AG04450 (cell line): ENCODE measurements at places on chromosomes 5 and 9.

DNA sequence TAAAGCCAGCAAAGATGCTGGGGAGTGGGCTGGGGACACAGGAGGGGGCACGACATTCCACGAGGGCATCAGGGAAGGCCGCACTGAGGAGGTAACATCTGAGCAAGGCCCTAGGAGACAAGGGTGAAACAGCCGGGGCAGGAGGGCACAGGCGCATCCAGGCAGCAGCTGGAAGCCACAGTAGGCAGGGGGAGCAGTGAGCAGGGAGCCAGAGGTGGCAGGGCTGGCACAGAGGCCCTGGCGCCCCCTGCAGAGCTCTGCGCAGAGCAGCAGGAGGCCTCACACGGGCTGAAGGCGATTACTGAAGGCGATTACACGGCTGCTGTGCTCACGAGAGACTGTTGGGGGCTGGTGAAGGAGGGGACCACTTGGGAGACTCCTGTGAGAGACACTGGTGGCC is 15.4 kb downstream of the LMAN2 start:
- DNase-seq, result no peak

- no peak for DNase-seq
Observed at GRCh38 chr5:15877914-15878313, 301.7 kb downstream of the MARCHF11 start.

DNA sequence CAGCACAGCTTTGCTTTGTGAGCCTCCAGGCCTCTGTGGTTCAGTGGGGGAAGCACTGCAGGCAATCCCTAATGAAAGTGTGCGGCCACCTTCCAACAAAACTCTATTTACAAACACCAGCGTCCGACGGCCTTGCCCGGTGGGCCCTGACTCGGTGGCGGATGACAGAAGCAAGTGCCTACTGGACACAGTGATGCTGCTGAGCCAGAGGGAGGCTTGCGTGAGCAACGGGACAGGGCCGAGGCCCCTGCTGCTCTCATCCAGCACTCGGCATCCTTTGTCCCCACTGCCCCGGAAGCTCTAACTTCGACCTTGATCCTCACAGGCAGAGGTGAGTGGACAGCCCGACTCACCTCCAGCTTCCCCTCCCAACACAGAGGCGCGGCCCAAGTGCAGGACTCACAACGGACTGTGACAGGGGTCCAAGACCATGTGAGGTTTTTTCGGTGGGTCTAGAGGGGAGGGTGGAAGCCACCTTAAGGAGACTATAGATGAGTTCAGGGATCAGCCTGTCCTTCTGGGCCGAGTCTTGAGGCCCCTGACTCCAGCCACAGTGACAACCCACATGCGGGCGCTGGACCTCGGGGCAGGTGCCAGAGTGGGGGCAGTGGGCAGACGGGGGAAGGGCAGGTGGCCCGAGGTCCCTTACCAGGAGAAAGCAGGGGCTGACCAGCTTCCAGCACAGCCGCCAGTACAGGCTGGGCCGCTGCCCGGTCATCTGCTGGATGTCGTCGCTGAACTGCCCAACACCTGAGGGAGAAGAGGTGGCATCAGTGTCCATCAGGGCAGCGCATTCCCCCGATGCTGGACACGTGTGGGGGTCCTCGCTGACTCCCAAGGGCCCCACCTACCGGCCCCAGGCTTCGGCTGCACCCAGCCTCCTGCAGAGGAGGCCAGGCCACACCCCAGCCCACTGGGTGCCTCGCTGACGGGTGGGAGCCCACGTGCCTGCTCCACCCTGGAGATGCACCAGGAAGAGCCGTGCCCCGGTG is 39.4 kb downstream of the SLC6A3 start:
- no peak for DNase-seq

GRCh38 chr5:149672701-149673476 is 57.2 kb upstream of the PPARGC1B start:
- no peak for DNase-seq

GRCh38 chr9:19720377-19720776 is 68.5 kb downstream of the SLC24A2 start:
- no peak for DNase-seq

DNA sequence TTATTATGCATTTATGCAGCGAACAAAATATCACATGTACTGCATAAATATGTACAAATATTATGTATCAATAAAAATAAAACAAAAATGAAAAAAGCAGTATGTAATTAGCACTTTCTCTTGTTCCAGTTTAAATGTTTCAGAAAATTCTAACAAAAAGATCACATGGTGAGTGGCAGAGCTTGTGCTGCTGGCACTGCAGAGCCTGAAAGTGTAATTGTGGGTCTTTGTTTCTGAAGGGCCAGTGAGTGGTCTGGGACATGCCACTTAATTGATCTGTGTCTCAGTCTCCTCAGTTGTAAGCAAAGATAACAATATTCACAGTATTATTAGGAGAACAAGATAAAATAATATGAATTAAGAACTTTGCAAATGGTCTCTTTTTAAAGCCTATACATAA is 39.5 kb upstream of the RAI14 start:
- no peak for DNase-seq

- DNase-seq, result no peak
Observed at GRCh38 chr5:102682101-102682647, 72.9 kb upstream of the PAM start.

GRCh38 chr5:98187945-98188344 is 585.5 kb upstream of the RGMB start:
- no peak for DNase-seq

- DNase-seq, result no peak
Observed at GRCh38 chr5:121299153-121299552, 552.5 kb upstream of the FTMT start.

GRCh38 chr9:126773004-126773607 is 31.7 kb upstream of the ZBTB43 start:
- no peak for DNase-seq

- DNase-seq, result no peak
Observed at GRCh38 chr5:43420241-43420640, 8.1 kb upstream of the CCL28 start.

GRCh38 chr9:123682746-123683145 is 247.2 kb downstream of the DENND1A start:
- no peak for DNase-seq

DNA sequence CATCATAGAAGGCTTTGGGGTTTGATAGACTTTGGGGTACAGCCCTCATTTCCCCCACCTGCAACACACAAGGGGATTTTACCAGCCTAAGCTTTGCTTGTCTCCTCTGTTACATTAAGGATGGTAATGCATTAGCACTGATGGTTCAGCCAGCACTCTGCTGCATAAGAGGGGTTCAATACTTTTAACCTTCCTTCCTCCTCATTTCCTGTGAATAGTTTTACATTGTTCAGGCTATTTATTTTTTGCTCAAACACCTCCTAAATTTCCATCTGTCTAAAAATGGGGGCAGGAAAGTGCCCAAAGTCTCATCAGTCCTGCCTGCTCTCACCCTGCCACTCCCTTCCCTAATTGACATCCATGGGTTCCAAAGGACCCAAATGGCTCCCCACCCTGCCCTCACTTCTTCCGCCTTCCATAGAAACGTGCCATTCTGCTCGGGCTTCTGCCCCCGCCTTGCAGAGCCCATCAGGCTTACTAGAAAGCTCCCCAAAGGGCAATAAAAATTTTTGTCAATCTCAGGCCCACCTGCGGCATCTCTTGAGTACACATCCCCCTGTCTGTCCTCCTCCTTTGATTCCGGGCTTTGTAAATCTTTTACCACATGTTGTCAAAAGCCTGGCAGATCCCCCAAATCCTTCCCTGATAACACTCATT is 239.5 kb upstream of the SLC24A2 start:
- no peak for DNase-seq

DNA sequence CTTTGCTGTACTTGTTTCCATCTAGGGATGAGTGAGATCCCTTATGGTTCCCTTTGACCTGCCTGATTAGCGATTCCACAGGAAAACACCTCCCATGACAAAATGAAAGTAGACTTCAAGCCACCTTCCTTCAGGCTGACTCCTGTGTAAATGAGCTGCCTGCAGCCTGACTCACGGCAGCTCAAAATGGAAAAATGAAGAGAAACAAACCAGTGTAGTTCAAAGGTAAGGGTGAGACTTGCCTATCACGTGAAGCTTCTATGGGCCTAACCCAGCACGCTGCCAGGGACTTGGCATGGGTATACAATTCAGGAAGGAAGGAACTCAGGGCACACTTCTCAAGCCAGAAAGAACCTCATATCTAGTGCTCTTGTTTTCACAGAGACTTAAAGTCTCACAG is 110.1 kb upstream of the LRRTM2 start:
- DNase-seq, result no peak

GRCh38 chr9:131406563-131407436 is 12.9 kb downstream of the PRRC2B start:
- DNase-seq, result no peak

DNA sequence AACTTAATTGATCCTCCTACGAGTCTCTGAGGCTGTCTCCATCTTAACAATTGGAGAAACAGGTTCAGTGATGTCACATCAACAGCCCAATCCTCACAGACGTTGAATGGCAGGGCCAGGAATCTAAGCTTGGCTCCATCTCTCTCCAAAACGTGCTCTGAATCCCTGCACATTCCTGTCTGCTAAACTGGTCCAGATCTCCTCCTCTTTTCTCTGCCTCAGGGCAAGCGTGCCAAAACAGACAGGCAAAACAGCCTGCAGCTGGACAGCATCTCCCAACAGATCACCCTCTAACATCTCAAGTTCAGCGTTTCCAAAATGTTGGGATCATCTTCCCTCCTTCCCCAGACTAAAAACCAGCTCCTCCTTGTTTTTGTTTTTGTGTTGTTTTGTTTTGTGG is 6.6 kb downstream of the FBP1 start:
- DNase-seq, result no peak

- no peak for DNase-seq
Observed at GRCh38 chr5:119220576-119221197, 135.1 kb upstream of the TNFAIP8 start.

DNA sequence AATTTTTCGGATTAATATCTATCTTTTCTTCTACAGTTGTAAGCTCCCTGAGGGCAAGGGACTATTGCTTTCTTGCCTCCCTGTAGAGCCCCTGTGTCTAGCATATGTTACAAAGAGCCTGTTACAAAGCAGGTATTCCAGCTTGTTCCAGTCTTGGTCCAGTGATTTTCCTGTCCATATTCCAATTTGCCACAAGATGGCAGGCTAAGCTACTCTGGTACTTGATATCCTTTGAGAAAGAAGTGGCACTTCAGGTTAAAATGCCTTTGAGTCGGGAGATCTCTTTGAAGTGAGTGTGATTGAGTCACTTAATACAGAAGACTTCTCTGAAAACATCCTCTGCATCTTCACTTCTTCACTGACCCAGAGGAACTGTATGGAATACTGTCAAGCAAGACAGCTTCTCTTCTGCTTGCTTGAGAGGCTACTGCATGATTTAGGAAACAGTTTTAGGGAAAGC is 24.5 kb downstream of the CAVIN4 start:
- no peak for DNase-seq

GRCh38 chr9:80699511-80699998 is 989.8 kb downstream of the TLE1 start:
- DNase-seq, result peak; percentile 26

- DNase-seq, result no peak
Observed at GRCh38 chr5:60763061-60763460, 63.1 kb upstream of the DEPDC1B start.

DNA sequence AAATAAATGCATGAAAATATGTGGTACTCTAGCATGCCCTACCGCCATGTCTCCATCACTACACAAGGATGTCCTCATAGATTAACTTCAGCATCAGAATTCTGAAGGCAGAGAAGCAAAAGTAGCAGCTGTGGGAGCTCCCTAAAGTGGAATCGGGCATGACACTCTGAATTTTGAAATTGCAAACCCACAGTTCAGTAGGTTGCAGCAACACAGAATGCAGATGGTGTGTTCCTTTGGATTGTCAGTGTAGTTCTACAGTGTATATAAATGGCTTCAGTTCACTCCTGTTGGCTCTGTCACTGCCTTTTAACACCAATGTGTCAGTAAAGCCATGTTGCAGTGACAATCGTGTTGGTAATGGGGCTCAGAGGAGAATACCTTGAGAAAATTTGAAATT is 973.6 kb upstream of the WWC1 start:
- no peak for DNase-seq

- no peak for DNase-seq
Observed at GRCh38 chr9:111730937-111731567, 63.7 kb downstream of the SHOC1 start.
